ENCODE measurements at places on chromosomes 3 and 15.

GRCh38 chr3:15440891-15441290 is 13.5 kb downstream of the EAF1 start:
- no peak for DNase-seq

- DNase-seq = no peak
Measured at GRCh38 chr3:99910752-99911290, 93.2 kb downstream of the CMSS1 start.

DNA sequence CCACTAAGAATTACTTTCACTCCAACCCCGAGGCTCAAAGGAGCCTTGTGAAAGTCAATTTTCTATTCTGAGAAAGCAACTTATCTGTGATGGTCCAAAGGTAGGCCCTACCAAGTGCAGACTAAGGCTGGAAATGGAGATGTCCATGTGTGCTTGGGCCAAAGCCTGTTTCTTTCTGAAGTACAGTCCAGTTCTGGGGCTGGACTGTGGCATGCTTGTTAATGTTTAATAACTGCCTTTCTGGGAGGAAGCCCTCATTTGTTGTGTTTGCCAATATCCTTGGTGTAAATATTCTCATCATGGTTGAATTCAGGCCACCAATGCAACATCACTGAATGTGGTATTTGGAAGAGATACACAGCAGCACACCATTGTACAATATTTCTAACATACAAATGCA is 182.3 kb upstream of the BCL6 start:
- DNase-seq = no peak

DNA sequence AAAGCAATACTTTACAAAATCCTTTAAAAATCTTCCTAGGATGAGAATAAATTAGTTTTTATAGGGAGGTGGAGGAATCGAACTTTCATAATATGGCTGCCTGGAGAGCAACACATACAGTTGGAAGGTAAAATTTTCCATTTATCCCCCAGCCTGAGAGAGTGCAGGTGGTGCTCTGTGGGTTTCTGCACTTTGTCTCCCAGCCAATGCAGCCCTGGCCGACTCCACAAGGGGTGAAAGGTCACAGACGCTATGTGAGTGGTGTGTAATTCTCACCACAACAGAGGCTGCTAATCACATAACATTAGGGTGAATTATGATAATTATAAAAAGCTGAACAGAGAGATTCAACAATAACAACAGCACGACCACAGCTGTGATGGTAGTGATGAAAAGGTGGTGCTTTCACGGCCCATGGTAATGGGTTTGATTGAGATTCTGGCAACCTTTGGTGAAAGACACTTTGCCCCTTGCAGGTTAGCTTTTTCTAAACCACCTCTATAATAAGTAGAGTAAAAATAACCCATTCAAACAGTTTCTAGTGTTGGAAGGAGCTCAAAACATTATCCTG is 30.1 kb upstream of the NANOGP8 start:
- DNase-seq = peak; percentile 67

GRCh38 chr3:150260398-150260710 is 147.7 kb upstream of the TSC22D2 start:
- no peak for DNase-seq

DNA sequence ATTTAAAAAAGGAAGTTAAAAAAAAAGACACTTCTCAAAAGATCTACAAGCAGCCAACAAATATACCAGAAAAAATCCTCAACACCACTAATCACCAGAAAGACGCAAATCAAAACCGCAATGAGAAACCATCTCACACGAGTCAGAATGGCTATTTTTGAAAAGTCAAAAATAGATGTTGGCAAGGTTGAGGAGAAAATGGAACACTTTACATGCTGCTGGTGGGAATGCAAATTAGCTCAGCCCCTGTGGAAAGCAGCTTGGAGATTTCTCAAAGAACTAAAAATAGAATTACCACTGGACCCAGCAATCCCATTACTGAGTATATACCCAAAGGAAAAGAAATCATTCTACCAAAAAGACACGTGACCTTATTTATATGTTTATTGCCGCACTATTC is 574.7 kb upstream of the ADAMTS9 start:
- DNase-seq = no peak
